Natural killer cell (primary cell): ENCODE measurements at places on chromosomes 5 and 9. TPM values are rescaled to one million over a fixed set of nuclear protein-coding genes. Genes with fewer than 3 reads are reported as not detected.

- peaks cover 44% of the 10 kb centered on the region for H3K36me3 ChIP-seq
- H3K27ac ChIP-seq = no peak overlapping the region
- H3K27me3 ChIP-seq = no peaks in the 10 kb centered on the region
- no peak for DNase-seq
- H3K4me1 ChIP-seq = no peaks in the 10 kb centered on the region
Observed at GRCh38 chr5:170067152-170067551, 38.5 kb upstream of the FOXI1 start.

DNA sequence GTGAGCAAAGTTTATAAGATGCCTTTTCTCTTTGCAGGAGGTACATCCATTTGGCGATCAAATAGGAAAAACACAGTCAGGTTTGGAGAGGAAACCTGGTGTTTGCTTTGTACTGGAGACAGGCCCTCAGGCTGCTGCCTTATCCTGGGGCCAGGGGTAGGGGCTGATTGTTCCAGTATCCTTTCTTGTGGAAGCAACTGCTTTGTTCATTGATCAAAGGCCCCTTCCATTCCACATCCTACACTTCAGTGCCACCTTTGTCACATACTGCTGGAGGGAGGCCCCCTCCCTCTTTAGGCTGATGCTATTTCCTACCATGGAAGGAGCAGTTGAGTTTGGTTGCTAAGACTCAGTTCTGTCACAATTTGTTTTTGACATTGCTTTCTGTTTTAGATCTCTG lies 778.1 kb downstream of the TLR4 start:
- H3K27me3 ChIP-seq = no peaks in the 10 kb centered on the region
- H3K27ac ChIP-seq = no peak overlapping the region
- H3K4me3 ChIP-seq = no peak overlapping the region
- H3K4me1 ChIP-seq = no peaks in the 10 kb centered on the region
- DNase-seq = no peak

DNA sequence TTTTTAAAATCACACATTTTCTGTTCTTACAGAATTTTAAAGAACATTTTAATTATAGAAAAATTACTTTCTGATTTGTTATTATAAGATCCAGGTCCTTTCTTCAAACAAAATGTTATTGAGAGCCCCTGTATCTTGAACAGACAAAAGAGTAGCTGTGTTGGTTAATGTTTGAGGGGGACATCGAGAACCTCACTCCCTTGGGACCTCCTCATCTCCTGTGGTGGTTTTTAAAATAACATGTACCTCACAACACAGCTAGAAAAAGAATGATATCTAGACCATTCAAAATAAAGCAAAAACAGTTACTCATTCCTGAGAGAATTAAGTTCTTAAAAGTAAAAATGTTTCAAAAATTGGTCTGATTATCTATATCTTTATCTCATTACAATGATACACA lies 54.7 kb downstream of the VCAN start:
- no peaks in the 10 kb centered on the region for H3K27me3 ChIP-seq
- no peak overlapping the region for H3K4me3 ChIP-seq
- no peak overlapping the region for H3K27ac ChIP-seq
- H3K4me1 ChIP-seq = no peaks in the 10 kb centered on the region

DNA sequence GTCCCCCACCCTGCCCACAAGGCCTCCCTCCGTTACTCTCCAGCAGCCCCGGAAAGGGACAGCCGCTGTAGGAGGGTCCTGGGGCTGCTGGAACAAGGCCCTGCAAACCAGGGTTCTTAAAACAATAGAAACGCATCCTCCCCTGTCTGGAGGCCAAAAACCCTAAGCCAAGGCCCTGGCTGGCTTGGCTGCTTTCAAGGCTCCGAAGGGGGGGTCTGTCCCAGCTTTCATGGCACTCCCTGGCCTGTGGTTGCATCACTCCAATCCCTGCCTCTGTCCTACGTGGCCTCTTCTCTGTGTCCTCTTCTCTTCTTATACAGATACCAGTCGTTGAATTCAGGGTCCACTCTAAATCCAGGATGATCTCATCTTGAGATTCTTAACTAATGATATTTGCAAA lies 7.4 kb upstream of the UBAC1 start:
- no peaks in the 10 kb centered on the region for H3K27me3 ChIP-seq
- peaks cover 16% of the 10 kb centered on the region for H3K4me1 ChIP-seq
- H3K4me3 ChIP-seq = no peak overlapping the region

GRCh38 chr5:116462500-116462899 lies 112.1 kb downstream of the SEMA6A start:
- no peaks in the 10 kb centered on the region for H3K27me3 ChIP-seq
- DNase-seq = no peak
- no peak overlapping the region for H3K4me3 ChIP-seq
- no peaks in the 10 kb centered on the region for H3K4me1 ChIP-seq

DNA sequence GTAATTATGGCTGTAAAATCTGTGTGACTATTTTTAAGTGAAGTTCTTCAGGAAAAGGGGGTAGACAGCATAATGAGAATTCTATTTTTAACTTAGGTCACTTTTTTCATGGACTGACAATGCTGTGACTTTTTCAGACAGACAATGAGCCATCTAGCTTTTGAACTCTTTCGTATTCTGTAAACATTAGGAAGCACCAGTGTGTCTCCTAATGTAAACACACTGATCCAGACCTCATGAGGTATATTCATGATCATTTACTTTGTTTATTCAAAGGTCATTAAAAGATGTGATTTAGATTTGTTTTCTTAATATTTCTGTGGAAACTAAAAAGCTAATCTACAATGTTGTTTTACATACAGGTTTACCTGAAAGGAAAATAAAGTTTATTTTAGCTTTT lies 352.6 kb downstream of the ADGRV1 start:
- H3K36me3 ChIP-seq = no peaks in the 10 kb centered on the region
- no peak for DNase-seq
- no peak overlapping the region for H3K4me3 ChIP-seq
- no peaks in the 10 kb centered on the region for H3K4me1 ChIP-seq
- H3K27ac ChIP-seq = no peak overlapping the region

DNA sequence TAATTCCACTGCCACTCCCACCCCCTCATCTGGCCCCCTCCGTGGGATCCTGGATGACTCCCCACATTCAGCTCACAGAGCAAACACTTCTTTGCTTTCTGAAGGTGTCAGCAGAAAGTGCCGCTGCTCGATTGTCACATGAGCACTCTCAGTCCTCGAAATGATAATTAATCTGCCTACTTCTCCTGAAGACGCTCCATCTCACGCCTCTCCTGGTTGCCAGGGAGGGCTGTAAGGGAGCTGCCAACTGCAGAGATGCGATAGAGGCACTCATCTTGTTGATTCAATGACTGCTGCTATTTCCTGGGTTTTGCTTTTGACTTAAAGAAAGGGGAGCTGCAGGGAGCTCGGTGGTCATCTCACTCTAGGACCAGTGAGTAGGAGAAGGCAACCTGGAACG lies 206.5 kb downstream of the DAB2IP start:
- H3K36me3 ChIP-seq = no peaks in the 10 kb centered on the region
- no peak for DNase-seq
- H3K4me3 ChIP-seq = no peak overlapping the region

- peaks cover 38% of the 10 kb centered on the region for H3K4me1 ChIP-seq
- peak overlapping the region; percentile 59 for H3K27ac ChIP-seq
- peaks cover 39% of the 10 kb centered on the region for H3K27me3 ChIP-seq
- H3K36me3 ChIP-seq = no peaks in the 10 kb centered on the region
- peak; percentile 46 for DNase-seq
Observed at GRCh38 chr5:141875795-141876627, 2.2 kb downstream of the PCDH1 start.

DNA sequence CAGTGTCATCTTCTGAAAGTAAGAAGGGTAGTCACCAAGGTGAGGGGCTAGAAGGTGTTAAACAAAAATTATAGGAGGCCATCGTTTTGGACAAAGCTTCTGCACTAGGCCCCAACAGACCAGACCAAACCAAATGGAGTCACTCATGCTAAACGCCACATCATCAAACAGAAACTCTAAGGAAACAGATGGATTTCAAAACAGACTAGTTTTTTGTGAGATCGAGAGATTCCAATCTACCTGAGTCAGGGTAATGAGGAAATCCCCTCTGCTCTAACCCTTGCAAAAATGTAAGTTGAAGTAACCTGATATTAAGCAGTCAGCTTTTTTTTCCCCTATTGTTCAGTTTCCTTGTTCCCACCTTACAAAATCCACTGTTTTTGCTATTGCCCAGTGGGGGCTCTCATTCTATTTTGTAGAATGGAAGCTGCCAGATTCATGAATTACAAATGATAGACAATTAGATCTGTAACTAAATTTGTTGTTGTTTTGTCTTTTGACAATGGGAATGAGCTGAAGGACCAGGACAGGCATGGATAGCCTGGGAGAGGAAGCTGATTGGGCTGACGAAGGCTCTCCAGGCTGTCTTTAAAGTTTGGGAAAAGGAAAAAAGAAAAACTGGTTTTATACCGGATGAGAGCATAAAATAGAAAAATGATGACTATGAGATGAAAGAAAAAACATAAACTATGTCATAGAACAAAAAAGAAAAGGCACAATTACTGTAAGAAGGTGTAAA lies 94.7 kb upstream of the ADAMTSL1 start:
- H3K4me3 ChIP-seq = no peak overlapping the region
- no peak for DNase-seq
- no peaks in the 10 kb centered on the region for H3K27me3 ChIP-seq
- no peak overlapping the region for H3K27ac ChIP-seq
- no peaks in the 10 kb centered on the region for H3K4me1 ChIP-seq

Gene COMMD10
- 28.7 TPM for total RNA-seq

Gene SLC34A3
- not detected for total RNA-seq

Gene SAXO1
- total RNA-seq = 0.21 TPM
